ENCODE measurements at places on chromosomes 4 and X.

- no peak for DNase-seq
Observed at GRCh38 chr4:44157611-44158277, 290.9 kb downstream of the KCTD8 start.

DNA sequence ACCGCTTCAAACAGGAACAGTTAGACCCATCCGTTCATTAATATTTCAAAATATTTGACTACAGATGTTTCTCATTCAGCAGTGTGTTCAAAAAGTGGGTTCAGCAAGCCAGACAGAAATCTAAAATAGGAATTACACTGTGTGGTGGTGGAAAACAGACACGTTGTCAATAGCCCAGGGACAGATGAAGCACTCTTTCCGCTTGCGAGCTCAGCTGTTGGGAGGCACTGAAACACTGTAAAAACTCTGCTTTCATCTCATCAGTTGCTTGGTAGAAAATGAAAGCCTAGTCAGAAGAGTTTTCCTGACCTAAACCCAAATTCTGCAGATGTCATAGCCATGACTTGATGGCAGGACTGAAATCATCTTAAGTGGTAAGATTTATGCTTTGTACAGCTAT is 38.5 kb downstream of the LRP2BP start:
- DNase-seq: no peak

GRCh38 chr4:7180938-7181337 is 11.4 kb upstream of the SORCS2 start:
- no peak for DNase-seq

DNA sequence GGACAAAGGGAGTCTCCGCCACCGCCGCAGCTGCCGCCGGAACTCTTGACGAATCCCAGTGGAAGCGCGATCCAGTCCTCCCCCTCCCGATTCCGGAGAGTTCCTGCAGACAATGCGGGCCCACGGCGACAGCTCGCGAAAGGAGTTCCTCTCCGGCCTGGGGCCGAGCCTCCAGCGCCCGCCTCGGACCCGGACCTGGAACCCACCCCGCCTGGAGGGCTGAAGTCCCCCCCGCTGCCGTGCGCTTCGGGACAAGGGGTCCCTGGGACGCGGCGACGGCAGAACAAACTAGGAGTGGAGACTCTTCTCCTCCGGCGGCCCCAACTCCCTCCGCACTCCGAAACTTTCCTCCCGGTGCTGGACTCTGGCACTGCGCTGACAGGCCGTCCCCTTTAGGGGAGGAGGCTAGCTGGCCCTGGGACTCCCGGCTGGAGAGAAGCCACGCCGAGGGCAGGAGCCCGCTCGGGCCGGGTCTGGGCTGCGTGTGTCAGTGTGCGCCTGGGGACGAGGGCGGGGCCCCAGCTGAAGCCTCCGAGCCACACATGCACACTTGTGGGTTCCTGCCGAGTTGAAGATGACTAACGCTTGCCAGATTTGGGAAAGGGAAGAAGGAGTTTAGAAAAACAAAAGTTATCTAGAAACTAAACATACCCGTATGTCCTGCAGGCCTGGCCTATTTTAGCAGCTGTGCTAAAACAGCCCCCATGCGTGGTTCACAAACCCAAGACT is at the start of gene ANTXR2:
ANTXR2 (minus strand) TSS at position 486 of the 729 bp plus-strand sequence. CDS start 669 bp downstream, outside the sequence.
- DNase-seq: peak; percentile 71

DNA sequence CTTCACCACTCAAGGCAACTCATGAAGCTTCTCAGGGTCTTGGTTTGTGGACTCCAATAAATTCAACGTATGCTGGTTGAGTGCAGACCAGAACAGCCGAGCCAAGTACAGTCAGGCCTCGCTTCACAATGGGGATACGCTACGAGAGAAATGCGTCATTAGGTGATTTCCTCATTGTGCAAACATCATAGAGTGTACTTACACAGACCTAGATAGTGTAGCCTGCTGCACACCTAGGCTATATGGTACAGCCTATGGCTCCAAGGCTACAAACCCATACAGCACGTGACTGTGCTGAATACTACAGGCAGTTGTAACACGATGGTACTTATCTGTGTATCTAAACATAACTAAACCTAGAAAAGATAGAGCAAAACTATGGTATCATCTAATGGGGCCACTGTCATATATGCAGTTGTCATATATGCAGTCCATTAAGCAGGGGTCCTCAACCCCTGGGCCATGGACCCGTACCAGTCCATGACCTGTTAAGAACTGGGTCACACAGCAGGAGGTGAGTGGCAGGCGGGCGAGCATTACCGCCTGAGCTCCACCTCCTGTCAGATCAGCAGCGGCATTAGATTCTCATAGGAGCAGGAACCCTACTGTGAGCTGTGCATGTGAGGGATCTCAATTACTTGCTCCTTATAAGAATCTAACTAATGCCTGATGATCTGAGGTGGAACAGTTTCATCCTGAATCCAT is 31.5 kb downstream of the RTL5 start:
- DNase-seq: no peak

DNA sequence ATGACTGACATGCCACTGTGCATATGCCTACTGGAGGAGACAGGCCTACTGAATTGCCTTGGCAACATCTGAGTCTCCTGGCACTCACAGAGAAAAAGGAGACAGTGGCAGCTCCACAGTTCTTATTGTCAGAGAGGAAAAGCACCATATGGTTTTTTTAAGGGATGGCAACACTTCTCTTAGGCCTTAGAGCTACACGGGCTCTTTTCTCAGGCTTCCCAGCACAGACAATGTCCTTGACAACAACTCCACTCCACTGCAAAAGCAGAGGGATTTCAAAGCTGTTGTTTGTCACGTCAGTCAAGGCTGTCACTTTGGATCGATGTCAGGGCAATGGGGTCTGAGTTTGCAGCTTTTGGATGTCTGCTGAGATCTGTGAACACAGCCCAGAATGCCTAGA is 4.7 kb upstream of the CLCN4 start:
- no peak for DNase-seq

DNA sequence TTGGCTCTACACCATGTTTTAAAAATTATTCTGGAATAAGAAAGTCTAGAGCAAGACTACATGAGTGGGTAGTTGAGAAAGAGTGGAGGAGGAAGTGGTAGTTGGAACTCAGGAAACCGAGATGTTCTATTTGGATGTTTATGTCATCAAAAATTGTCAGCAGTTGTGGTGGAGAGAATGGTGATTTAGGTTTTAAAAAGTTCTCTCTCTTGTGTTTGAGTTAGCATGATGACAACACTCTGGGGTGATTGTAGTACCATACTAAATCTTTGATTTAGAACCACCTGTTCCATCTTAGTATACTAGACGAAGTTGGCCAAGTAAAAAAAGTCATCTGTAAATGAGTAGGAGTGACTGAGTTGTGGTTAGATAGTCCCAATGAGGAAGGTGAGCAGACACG is 40.7 kb downstream of the KLHL2 start:
- no peak for DNase-seq

DNA sequence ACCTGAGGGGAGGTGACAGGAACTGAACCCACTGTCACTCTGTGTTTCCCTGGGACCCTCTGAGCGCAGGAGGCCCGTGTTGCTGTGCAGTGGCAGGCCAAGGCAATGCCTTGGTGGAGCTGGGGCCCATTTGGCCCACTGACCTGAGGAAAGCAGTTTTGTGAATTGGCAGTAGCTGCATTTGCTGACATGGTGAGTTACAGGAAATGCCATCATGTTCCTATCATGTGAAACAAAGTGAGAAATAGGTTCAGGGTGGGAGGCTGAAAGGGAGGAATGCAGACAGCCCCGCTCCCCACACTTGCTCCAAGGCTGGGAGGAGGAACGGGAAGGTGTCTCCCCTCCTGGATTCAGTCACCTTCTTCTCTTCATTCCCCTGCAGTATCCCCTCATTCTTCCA is 146.1 kb downstream of the PTTG2 start:
- DNase-seq: no peak

DNA sequence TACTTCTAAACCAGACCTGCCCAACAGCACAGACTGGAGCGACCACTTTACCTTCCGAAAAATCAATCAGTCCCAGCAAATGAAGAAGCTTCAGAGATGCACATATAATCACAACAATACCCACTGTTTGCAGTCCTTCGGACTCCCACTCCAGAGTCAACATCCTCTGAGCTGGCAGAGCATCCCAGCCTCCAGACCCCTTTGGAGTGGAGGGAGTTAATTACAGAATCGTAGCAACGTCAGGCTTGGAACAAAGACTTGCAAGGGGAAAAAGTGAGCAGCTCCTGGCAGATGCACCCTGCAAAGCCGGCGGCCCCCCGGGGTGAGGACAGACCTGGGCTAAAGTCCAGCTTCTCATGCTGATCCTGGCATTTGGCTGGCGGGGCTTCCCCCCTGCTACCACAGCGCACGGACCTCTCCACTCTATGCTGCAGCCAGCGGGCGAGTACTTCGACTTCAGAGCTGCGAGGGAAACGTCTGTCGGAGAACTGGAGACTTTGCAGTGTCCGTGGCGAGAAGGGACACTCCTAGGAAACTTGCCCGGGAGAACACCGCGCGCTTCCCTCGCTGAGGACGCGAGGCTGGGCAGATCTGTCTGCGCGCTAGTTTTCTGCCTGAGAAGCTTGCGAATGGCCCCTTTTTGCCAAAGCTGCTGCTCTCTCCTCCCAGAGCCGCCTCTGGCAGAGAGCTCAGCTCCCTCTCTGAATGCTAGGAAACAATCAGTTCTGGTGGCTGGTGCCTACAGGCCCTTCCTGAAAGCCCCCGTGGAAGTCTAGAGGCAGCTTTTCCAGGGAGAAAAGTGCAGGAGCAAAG is 283.7 kb downstream of the PACRGL start:
- DNase-seq: no peak

DNA sequence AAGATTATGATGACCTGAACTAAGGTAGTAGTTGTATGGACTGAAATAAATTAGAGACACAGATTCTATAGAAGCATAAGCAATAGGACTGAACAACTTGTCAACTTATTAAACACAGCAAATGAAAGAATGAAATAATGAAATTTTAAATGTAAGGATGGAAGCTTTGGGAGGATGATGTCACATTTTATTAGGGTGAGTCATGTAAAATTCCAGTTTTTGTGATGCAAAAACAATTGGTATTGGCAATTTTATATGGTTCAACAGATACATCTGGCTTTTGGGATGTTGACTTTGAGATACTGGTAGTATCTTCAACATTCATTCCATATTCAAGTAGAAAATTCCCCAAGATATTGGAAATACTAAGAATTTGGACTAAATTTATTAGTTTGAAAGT is 72.7 kb upstream of the IL15 start:
- no peak for DNase-seq

GRCh38 chr4:139943277-139943676 is 210.7 kb downstream of the MAML3 start:
- DNase-seq: no peak

GRCh38 chr4:163495900-163496299 is 1.4 kb downstream of the TMA16 start:
- DNase-seq: peak; percentile 45

DNA sequence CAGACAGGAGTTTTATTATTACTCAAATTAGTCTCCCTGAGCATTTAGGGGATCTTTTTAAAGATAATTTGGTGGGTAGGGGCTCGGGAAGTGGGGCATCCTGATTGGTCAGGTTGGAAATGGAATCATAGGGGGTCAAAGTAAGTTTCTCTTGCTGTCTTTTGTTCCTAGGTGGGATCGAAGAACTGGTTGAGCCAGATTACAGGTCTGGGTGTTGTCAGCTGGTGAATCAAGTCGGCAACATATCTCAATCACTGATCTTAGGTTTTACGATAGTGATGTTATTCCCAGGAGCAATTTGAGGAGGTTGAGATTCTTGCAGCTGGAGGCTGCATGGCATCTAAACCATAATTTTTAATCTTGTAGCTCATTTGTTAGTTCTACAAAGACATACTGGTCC is 629.5 kb upstream of the AMOT start:
- no peak for DNase-seq

DNA sequence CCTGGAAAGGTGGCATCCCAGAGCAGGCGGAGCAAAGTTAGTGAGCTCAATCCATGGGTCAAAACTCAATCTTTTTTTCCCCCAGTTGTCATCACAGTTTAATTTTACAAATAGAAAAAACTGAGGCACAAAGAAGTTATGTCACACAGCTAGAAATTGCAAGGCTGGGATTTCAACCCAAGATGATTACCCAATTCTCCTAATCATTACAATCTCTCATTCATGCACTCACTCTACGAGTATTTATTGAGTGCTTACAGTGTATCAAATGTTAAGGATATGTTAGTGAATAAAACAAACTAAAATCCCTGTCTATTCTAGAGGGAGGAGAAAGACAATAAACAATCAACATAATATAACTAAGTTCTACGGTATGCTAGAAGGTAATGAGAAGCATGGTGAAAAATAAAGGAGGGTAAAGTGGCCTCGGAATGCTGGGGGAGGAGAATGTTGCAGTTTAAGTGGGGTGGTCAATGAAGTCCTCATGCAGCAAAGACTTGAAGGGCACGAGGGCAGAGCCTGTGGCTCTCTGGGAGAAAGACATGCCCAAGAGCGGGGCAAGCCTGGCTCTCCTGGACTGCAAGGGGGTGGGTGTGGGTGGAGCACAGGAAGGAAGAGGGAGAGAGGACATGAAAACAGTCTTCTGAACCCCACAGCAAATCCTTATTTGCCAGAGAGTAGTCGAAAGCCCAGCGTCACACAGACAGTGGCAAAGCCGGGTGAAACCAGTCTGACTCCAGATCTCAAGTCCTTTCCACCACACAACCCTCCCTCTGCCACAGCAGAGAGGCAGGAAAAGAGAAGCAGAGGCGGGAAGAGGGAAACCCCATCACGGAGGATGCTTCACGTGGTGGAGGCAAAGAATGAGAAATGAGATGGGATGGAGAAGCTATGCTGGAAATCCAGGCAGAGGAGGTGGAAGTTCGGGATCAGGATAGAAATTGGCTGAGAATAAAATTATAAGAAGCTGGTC is 48.3 kb downstream of the RAB33B start:
- no peak for DNase-seq

- peak; percentile 26 for DNase-seq
Observed at GRCh38 chr4:121462660-121463261, 81.9 kb upstream of the QRFPR start.

DNA sequence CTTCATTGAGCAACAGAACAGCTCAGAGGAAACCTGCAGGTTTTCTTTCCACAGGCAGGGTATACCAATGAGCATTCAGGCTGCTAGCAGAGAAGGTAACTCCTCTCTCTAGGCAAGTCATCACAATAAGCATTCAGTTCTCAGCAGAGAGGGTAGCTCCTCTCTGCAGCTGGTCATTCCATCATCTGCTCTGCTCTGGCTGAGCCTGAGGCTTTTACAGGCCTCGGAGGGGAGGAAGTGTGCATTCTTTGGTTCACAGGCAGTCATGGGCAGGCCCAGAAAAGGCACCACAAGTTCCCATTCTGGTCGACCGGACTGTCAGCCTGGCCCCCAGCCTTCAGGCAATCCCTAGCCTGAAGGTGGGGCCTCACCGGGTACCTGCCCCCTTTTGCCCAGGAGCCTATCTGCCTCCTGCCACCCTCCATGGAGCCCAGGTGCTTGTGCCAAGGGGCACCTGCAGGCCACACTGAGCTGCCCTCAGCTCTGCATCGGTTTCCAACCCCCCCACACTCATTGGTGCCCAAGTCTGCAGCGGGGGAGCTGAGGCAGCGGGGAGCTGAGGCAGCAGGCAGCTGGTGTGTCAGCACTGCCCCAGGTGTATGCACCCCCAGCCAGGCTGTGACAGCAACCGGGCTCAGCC is 83.1 kb downstream of the PRDM5 start:
- no peak for DNase-seq

- no peak for DNase-seq
Observed at GRCh38 chr4:124025428-124025827, 628.8 kb downstream of the SPRY1 start.

- no peak for DNase-seq
Observed at GRCh38 chrX:19661961-19662360, 146.7 kb upstream of the MAP3K15 start.

All from GM10248 (cell line).